ENCODE measurements at places on chromosomes 4 and X.

DNA sequence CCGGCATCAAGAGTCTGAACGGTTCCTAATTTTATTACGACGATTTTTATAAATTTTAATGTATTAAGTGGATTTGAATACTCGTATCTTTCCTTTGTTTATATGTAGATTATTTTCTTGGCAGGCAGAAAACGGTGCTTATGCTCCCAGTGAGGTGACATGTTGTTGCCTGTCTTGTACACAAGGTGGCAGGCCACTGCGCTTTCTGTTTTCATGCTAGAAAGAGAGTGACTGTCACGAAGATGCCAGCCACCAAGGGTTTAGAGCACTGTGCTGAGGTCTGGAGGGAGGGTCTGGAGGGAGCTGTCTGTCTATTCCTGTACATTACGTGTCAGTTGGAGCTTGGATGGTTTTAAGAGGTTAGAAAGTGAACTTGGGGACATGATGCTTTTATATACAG, 87.7 kb downstream of the SHROOM2 start:
- DNase-seq: no peak

DNA sequence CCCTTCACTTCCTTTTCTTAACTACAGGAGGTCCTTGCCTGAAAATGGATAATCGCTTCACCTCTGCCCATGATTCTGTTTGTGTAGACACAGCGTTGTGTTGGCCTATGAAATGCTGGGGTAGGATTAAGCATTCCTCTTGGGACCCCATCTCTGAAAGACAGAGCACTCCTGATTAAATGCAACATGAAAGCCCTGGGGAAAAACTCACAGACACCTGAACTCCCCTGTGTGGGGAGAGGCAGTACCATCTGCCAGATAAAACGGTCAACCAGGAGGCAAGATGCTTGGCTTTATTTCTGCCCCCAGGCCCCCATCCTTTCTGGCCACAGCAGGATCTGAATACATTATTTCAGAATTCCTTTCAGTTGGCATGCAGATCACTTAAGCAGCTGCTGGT, 1.9 kb downstream of the LGI2 start:
- no peak for DNase-seq

DNA sequence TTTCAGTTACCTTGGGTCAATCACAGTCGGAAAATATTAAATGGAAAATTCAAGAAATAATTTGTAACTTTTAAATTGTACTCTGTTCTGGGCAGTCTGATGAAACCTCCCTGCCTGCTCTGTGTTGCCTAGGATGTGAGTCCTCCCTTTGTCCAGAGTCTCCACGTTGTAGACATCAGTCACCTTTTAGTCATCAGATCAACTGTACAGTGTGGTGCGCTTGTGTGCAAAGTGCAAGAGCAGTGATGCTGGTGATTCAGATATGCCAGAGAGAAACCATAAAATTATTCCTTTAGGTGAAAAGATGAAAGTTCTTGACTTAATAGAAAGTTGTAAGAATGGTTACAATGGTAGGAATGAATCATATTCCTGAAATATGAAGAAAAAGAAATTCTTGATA, 1.4 kb downstream of the SPATA4 start:
- no peak for DNase-seq

- no peak for DNase-seq
These were observed 43.2 kb upstream of the RBM47 start for GRCh38 chr4:40672528-40673522.

Measured in activated CD8-positive, alpha-beta memory T cell treated with anti-CD3 and anti-CD28 coated beads for 1 hour (primary cell).